T47D (cell line): ENCODE measurements at places on chromosomes 6 and 20.

- DNase-seq = peak; percentile 73
Measured at GRCh38 chr20:15818651-15819071, 754.6 kb downstream of the KIF16B start.

DNA sequence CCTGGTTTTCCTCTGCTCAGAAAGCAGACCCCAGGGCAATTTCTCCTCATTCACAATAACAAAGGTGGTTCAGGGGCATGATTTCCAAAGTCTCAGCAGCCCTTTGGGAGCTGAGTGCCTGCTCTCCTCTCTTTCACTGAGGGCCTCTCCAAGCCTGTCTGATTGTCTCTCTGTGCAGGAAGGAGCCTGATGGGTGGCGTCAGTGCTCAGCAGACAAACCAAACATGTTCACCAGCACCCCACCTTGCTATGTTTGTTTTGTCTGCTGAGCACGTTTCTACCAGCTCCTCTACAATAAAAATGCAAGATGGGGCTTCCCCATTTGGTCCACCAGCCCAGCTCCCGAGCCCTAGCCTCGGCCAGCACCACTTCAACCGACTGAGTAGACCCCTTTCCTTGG lies 25.4 kb upstream of the TCP11 start:
- DNase-seq = no peak

GRCh38 chr6:157534977-157535339 lies 154.0 kb downstream of the ZDHHC14 start:
- DNase-seq = no peak

DNA sequence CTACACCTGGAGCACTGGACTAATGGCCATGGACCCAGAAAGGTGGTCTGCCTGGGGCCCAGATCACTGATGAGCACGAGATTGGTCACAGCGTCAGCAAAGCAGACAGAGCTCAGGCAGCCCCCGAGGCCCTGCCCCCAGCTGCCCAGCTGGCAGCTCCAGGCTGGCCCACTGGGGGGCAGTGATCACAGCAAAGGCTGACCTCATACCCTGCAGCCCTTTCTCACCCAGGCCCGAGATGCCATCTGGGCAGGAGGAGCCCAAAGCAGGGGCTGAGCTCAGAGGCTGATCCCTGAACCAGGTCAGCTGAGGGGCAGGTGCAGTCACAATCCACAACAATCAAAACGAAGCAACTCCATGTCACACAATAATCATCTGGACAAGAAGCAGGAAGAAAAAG lies 4.1 kb downstream of the MAP1LC3A start:
- DNase-seq = no peak

- DNase-seq = no peak
Measured at GRCh38 chr20:14986656-14987055, 649.2 kb upstream of the FLRT3 start.

GRCh38 chr6:170057961-170058877 lies 232.7 kb downstream of the DLL1 start:
- no peak for DNase-seq

GRCh38 chr6:138592749-138593123 lies 93.4 kb upstream of the NHSL1 start:
- no peak for DNase-seq

DNA sequence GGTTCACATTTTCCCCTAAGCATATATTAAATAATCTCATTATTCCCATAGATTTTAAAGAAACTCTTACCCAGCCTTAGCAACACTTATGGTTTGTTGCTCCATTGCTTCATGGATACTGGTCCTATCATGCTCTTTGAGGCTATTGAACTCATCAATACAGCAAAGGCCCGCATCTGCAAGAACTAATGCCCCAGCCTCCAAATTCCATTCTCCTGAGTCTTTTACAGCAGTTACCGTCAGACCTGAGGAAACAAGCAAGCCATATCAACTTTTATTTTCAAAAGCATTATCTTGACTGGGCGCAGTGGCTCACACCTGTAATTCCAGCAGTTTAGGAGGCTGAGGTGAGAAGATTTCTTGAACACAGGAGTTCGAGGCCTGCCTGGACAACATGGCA lies 37.7 kb upstream of the ASF1A start:
- DNase-seq = no peak

GRCh38 chr6:4401408-4402368 lies 266.3 kb upstream of the ECI2 start:
- DNase-seq = no peak

DNA sequence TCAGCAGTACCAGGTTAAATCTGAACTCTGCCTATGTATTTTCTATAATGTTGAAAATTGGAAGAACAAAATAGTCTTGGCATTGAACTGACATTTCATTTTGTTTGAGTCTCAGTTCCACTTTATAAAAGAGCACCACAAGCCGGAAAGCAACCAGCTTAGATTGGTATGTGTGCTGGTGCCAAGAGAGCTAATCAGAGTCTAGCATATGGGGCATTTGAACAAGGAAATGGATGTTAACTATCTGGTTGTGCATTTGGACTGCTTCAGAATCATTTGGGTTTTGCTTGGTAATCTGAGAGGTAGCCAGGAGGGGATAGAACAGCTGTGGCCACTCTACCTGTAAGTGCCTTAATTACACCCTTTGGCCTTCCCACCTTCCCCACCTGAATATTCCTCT lies 184.8 kb downstream of the GRIK2 start:
- DNase-seq = no peak

- no peak for DNase-seq
Measured at GRCh38 chr6:17914651-17915050, 72.8 kb downstream of the KIF13A start.

DNA sequence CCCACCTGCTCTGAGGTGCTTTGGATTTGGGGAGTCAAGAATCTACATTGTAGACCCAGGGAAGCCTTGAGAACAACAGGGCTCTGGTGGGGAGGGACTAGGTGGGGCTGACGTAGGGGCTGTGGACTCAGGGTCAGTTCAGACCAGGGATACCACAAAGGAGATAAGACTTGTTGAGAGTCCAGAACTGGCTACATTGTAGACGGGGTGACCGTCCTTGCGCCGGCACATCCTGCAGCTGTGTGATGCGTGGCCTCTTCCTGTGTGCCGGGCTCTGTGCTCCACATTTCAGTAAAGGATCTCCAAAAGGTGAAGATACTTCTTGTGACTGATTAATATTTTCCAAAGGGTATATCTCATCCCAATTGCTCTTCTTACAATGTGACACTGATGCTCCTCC lies 9.8 kb upstream of the TLDC2 start:
- DNase-seq = no peak

- no peak for DNase-seq
Measured at GRCh38 chr20:17896771-17897369, 71.7 kb downstream of the SNX5 start.

- DNase-seq = peak; percentile 78
Measured at GRCh38 chr20:50335105-50335504, 144.5 kb downstream of the CEBPB start.

DNA sequence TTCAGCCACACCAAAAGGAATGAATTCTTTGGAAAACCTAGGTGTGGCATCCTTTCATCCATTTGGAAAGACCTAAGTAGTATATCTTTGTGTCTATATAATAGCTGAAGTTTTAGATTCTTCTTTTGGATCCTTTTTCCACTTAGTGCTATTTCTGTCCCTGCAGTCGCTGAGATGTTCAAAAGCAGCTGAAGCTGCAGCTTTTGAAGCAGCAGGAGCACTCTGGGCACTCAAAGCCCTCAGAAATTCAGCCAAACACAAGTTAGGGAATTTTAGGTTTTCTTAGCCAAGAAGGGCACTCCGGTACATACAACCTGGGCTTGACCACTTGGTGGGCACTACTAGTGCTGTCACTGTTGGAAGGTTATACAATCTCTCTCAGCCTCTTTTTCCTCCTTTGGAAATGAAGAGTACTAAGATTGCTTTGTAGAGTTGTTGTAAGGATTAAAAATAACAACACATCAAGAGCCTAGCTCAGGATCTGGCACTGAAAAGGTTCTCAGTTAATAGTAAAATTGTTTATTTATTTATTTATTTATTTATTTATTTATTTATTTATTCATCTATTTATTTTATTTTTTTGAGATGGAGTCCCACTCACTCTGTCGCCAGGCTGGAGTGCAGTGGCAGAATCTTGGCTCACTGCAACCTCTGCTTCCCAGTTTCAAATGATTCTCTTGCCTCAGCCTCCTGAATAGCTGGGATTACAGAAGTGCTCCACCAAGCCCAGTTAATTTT lies 71.9 kb upstream of the SLC22A16 start:
- DNase-seq = no peak

DNA sequence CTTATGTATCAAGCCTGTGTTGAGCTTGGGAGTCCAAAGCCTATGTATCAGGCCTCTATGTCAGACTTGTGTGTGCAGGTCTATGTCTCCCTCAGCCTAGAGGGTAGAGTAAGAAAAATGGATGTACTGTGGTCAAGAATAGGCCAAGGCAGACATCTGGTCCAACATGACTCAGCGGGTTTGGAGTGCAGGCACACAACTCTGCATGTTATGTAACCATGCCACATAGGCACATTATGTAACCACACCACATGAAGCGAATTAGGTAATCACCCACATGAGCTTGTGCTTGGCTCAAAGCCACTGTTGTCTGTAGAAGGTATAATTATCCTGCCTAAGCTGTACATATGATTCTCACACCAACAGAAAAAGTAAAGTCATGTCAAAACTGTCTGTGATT lies 1190.5 kb upstream of the EYS start:
- DNase-seq = peak; percentile 36

GRCh38 chr6:15150207-15150606 lies 95.7 kb upstream of the JARID2 start:
- DNase-seq = no peak

GRCh38 chr20:64038224-64038564 lies 2.2 kb downstream of the C20orf204 start:
- no peak for DNase-seq

DNA sequence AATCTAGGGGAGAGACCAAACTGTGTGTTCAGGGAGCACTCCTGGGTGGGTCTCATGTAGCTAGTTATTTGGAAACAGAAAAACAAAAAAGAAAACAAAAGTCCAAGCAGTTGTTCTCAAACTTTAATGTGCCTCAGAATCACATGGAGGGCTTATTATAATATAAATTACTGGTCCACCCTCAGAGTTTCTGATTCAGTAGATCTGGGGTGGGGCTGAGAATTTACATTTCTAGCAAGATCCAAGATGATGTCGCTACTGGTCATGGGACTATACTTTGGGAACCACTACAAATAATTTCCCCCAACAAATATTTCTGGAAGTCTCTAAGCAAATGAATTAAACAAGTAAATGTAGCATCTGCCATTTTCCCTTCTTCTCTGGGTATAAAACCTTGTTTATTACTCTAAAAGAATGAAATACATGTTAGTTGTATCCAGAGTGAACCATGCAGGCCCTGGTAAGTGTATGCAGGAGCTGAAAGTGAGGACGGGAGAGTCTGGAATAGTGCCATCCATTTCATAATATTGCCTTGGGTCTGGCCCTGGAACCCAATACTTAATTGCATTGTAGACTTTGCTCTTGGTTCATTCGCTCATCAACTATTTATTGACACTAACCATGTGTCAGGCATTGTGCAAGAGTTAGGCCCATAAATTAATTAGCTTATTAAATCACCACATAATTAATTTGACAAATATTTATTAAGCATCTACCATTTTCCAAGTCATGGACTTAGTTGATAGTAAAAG lies 490.8 kb downstream of the EPM2A start:
- DNase-seq = no peak

DNA sequence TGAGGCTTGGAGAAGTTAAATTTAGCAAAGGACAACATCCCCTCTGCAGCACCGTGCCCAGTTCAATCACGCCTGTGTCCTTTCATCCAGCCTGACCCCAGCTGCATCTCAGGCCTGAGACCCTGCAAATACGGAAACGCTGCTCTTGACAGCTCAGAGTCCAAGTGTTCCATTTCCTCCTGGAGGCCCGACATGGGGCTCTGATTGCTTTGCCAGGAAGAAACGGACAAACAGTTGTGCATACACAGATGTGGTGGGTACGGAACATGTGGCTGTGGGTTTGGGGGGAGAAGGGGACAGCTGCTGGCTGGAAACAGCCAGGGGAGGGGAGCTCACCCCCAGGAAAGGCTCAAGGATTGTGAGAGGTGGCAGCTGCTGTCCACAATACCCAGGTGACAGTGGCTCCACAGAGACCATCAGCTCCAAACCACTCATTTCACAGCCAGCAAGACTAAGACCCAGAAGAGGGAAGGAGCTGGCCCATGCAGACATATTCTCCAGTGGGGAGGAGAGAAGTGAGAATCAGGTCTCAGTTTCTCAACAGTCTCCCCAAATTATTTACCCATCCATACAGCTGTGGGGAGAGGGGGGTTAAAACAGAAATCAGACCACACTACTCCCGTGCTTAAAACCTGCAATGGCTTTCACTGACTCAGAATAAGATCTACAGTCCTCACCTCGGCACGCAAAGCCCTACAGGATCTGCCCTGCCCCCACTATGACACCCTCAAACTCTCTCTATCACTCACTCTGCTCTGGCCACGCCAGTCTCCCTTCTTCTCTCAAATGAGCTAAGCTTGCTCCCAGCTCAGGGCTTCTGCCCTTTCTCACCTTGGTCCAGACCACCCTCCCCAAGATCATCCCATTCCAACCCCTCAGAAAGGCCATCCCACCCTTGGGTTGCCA lies 89.1 kb downstream of the PREX1 start:
- DNase-seq = no peak

- peak; percentile 78 for DNase-seq
Measured at GRCh38 chr20:41173161-41173721, 35.9 kb downstream of the PLCG1 start.

GRCh38 chr20:36153736-36154699 lies 522 bp upstream of the EPB41L1 start:
- peak; percentile 90 for DNase-seq

DNA sequence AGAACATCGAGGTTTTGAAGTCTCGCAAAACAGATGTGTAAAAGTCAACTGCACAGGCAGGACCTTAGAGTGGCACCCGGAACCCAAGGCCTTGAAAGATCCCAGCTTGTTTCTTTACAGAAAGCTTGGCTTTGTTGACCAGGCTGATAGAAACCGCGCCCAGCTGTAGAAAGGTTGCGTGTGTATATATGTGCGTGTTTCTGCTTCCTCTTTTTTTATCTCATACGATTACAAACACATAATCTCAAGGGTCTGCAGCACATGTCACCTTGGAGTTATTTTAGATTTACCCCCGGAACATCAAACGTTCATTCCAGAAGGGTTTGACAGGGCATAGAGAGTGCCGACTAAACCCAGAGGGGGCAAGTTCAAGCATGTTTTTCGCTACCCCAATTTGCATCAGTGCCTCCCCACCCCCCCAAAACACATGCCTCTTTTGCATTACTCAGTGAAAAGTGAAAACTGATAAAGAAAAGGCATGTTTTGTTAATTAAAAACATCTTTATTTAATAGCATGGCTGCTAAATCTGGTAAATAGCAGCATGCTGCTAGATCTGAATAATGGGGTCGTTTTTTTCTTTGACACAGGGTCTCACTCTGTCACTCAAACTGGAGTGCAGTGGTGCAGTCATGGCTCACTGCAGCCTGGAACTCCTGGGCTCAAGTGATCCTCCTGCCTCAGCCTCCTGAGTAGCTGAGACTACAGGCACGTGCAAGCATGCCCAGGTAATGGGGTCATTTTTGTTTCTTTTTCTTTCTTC lies 33.2 kb upstream of the NCOA3 start:
- DNase-seq = no peak
